ENCODE measurements at places on chromosomes 16 and 17.

GRCh38 chr16:22728167-22728836 is 85.7 kb upstream of the HS3ST2 start:
- DNase-seq = no peak

GRCh38 chr17:5583426-5584382 is 605 bp downstream of the NLRP1 start:
- peak; percentile 32 for DNase-seq

DNA sequence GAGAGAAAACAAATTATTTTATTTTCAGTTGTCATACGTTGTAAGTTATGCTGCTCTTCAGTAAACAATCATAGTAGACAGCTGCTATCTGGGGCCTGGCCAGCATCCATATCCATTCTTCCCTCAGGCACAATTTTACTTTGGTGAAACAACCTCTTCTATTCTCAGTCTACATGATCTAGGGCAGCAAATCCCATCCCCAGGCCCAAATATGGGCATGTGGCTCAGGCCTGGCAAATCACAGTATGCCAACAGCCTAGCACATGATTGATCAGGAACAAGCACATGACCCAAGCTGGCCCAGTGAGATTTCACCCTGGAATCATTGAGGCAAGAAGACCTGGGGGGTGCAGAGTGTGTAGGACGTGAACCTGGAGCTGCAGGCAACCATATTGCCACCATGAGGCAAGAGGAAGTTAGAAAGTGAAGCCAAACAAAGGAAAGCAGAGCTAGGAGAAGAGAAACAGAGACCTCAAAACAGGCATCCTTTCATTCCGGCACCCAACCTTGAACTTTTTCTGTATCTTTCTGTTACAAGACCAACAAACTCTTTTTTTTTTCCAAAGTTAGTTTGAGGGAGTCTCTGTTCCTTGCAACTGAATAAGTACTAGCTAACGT is 10.3 kb upstream of the ABCC12 start:
- DNase-seq = no peak

- no peak for DNase-seq
Measured at GRCh38 chr17:14792746-14793145, 472.4 kb downstream of the PMP22 start.

Measured in activated CD4-positive, alpha-beta T cell treated with anti-CD3 and anti-CD28 coated beads, Interleukin-2, amount 50 U/mL, for 48 hours (primary cell).